ENCODE measurements at places on chromosomes 2 and 18. TPM values are rescaled to one million over a fixed set of nuclear protein-coding genes. Genes with fewer than 3 reads are reported as not detected.

BMP10 gene
- not detected for total RNA-seq

ALLC gene
- not detected for total RNA-seq

CENPA gene
- total RNA-seq, result 43.6 TPM

DNA sequence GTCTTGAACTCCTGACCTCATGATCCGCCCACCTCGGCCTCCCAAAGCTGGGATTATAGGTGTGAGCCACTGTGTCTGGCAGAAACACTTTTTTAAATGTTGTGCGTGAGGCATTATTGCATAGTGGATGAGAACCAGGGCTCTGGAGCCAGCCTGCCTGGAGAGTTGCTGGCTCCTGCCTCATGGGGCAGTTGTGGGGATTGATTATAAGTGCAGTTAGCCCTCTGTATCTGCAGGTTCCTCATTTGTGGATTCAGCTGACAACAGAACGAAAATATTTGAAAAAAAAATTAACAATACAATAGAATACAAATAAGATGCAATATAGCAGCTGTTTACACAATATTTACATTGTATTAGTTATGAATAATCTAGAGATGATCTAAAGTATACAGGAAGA lies 129.4 kb upstream of the EML6 start:
- H3K4me1 ChIP-seq, result peaks cover 16% of the 10 kb centered on the region
- peaks cover 17% of the 10 kb centered on the region for H3K36me3 ChIP-seq
- no peak overlapping the region for H3K27ac ChIP-seq
- H3K27me3 ChIP-seq, result no peaks in the 10 kb centered on the region
- no peak overlapping the region for H3K4me3 ChIP-seq

GRCh38 chr18:13165636-13166423 lies 52.7 kb upstream of the LDLRAD4 start:
- H3K4me1 ChIP-seq, result no peaks in the 10 kb centered on the region
- no peak overlapping the region for H3K4me3 ChIP-seq
- no peak for DNase-seq
- no peak overlapping the region for H3K27ac ChIP-seq
- H3K27me3 ChIP-seq, result peaks cover 24% of the 10 kb centered on the region

GRCh38 chr2:172639823-172640222 lies 83.9 kb downstream of the PDK1 start:
- peak; percentile 24 for DNase-seq
- H3K4me3 ChIP-seq, result 0 out of 2 replicates have a peak overlapping the region, but pooled peaks have one; percentile 1
- peaks cover 40% of the 10 kb centered on the region for H3K4me1 ChIP-seq
- H3K27ac ChIP-seq, result peak overlapping the region; percentile 86
- no peaks in the 10 kb centered on the region for H3K36me3 ChIP-seq

DNA sequence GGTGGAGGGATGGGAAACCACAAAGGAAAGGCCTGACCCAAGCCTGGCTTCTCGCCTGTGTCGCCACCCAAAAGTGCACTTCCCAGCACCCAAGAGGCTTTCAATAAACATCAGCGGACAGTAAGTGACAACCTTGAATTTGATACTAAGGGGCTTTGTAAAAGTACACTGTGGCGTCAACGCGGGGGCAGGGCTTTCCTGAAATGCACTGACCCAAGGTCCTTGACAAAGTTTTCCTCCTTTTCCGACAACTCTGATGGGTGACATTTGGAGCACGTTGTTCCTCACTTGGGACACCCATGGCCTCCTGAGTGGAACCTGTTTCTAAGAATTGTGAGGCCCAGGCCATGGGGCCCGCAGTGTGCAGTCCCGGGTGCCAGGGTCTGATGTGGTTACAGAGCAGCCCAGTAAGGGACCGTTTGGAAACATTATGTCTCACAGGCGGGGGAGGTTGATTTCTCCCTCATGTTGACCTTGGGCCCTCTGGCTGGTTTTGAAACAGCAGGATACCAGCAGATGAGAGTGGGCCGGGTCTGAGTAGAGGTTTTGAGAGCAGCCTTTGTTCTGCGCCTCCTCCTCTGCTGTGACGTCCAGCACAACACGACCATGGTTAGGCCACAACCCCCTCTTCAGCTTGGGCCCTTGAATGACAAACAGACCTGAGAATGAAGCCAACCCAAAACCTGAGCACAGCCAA lies 2.8 kb upstream of the ZBTB14 start:
- no peak overlapping the region for H3K27ac ChIP-seq
- H3K4me1 ChIP-seq, result peaks cover 9% of the 10 kb centered on the region
- no peak overlapping the region for H3K4me3 ChIP-seq
- no peaks in the 10 kb centered on the region for H3K36me3 ChIP-seq

DNA sequence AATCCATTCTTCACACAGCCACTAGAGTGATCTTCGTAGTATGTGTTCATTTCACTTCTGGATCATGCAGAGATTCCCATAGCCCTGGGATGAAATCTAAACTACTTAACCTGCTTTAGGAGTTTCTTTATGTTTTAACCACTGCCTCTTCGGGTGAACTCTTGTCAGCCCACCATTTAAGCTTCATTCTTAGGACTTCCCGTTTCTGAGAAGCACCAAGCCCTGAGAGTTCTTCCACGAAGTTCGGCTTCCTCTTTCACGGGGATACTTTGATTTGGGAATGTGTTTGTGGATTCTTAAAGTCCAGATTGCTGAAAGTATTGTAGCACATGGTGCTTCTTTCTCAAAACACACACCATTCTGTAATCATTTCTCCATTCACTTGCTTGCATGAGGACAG lies 205.0 kb downstream of the UBE2E3 start:
- no peak for DNase-seq
- no peaks in the 10 kb centered on the region for H3K4me1 ChIP-seq
- H3K36me3 ChIP-seq, result no peaks in the 10 kb centered on the region
- no peaks in the 10 kb centered on the region for H3K27me3 ChIP-seq

DNA sequence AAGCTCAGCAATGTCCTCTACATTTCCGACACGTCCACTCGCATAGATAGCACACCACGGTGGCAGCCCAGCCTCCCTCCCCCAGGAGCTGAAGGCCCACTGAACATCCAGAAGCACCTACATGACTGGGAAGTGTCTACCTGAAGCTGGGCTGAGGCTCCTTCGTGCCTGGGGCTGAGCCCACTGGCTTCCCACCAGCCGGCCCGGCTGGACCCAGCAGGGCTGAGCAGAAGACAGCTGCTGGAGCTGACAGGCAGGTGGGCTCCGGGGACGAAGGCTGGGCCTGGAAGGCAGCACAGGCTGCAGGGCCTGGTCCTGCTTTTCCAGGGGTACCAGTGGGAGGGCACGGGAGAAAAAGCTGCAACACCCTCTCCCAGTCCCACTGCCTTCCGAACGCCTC lies 13.5 kb downstream of the SDC1 start:
- no peak overlapping the region for H3K27ac ChIP-seq
- DNase-seq, result no peak
- H3K4me1 ChIP-seq, result peaks cover 23% of the 10 kb centered on the region
- no peak overlapping the region for H3K4me3 ChIP-seq
- H3K36me3 ChIP-seq, result no peaks in the 10 kb centered on the region

DNA sequence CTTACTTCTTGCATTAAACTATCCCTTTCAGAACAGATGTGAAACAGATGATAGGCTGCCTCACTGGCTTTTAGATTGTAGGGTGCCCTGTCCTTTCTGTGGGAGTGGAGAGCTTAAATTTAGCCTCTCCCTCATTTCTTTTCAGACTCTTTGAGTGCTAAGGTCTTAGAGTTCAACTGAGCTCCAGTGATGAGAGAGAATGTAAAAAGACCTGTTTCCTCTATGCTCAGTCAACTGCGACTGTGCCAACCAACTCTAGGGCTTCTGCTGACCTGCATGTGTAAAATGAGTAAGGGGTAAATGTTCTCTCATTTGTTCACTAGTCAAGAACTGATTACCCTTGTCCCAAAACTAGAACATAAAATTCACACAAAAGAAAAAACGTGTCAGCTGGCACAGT lies 104.8 kb upstream of the TGFA start:
- H3K27me3 ChIP-seq, result peaks cover 63% of the 10 kb centered on the region
- H3K27ac ChIP-seq, result no peak overlapping the region
- DNase-seq, result no peak
- no peaks in the 10 kb centered on the region for H3K4me1 ChIP-seq
- H3K4me3 ChIP-seq, result no peak overlapping the region

DNA sequence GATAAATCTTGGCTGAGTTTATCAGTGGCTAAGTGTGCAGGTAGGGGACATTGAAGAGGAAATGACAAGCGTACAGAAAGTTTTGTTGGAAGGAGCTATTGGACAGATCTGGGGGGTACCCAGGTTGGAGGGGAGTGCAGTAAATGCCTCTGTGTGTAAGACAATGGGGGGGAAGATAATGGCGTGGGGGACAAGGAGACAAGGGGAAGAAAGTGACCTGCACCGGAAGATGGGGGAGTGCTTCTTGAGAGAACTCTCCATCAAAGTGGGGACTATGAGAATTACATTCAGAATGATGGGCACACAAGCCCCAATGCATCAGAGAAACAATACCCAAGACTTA lies 190.0 kb downstream of the ALPK2 start:
- no peaks in the 10 kb centered on the region for H3K27me3 ChIP-seq
- no peak for DNase-seq
- H3K4me1 ChIP-seq, result no peaks in the 10 kb centered on the region
- H3K36me3 ChIP-seq, result no peaks in the 10 kb centered on the region
- no peak overlapping the region for H3K27ac ChIP-seq

DNA sequence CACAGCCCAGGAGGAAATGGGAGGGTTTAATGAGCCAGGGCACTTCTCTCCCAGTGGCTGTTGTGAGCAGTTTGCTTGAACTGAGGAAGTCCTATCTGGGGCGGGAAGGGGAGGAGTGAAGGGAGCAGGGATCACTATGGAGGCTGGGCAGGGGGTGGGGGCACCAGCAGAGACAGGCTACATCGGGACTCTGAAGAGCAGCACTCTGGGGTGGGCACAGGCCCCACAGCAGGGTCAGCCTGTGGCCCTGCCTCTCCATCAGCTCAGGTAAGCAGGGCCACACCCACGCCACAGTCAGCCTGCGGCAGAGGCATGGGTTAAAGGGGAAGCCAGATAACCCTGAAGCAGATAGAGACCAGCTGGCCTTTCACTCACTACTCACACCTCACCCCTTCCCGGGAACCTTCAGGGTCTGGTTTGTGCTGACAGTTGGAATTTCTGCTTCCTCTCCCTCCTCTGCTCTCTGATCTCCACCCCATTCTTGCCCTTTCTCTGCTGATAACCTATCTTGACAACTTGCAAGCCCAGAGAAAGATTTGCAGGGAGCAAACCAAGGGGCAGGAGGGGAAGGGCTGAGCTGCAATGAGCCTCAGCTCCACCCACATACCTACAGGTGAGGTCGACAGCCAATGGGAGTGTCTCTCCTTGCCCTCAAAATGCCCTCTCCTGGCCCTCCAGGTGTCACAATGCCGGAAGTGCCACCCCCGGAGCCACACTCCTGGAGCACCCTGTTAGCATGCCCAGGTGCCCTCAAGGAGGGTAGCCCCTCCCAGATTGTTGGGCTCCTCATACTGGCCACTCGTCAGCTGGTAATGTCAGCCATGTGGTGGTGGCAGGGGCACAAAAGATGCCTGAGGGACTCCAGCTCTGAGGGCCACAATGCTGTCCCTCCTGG lies 3.7 kb downstream of the SIGLEC15 start:
- H3K36me3 ChIP-seq, result no peaks in the 10 kb centered on the region
- no peaks in the 10 kb centered on the region for H3K27me3 ChIP-seq
- H3K4me1 ChIP-seq, result peaks cover 56% of the 10 kb centered on the region
- H3K27ac ChIP-seq, result peak overlapping the region; percentile 82

- DNase-seq, result no peak
- no peaks in the 10 kb centered on the region for H3K4me1 ChIP-seq
- no peak overlapping the region for H3K4me3 ChIP-seq
- no peaks in the 10 kb centered on the region for H3K36me3 ChIP-seq
- no peak overlapping the region for H3K27ac ChIP-seq
- peaks cover 17% of the 10 kb centered on the region for H3K27me3 ChIP-seq
These were observed 2.2 kb upstream of the TNS1 start for GRCh38 chr2:218005028-218005427.

- H3K27ac ChIP-seq, result no peak overlapping the region
- DNase-seq, result no peak
- H3K4me3 ChIP-seq, result no peak overlapping the region
- no peaks in the 10 kb centered on the region for H3K36me3 ChIP-seq
- no peaks in the 10 kb centered on the region for H3K27me3 ChIP-seq
These were observed 39.3 kb upstream of the NFATC1 start for GRCh38 chr18:79356435-79356834.

- H3K4me1 ChIP-seq, result no peaks in the 10 kb centered on the region
- no peaks in the 10 kb centered on the region for H3K36me3 ChIP-seq
- H3K4me3 ChIP-seq, result no peak overlapping the region
- DNase-seq, result no peak
- H3K27ac ChIP-seq, result no peak overlapping the region
These were observed 142.7 kb downstream of the FIGN start for GRCh38 chr2:163592954-163593622.

GRCh38 chr2:192655916-192656315 lies 461.2 kb upstream of the TMEFF2 start:
- H3K27ac ChIP-seq, result no peak overlapping the region
- no peaks in the 10 kb centered on the region for H3K4me1 ChIP-seq
- H3K27me3 ChIP-seq, result no peaks in the 10 kb centered on the region
- no peaks in the 10 kb centered on the region for H3K36me3 ChIP-seq

- H3K27me3 ChIP-seq, result no peaks in the 10 kb centered on the region
- H3K4me1 ChIP-seq, result peaks cover 16% of the 10 kb centered on the region
- no peak for DNase-seq
- H3K27ac ChIP-seq, result peak overlapping the region; percentile 17
- no peak overlapping the region for H3K4me3 ChIP-seq
These were observed 107.6 kb downstream of the HAUS1 start for GRCh38 chr18:46211816-46212215.

DNA sequence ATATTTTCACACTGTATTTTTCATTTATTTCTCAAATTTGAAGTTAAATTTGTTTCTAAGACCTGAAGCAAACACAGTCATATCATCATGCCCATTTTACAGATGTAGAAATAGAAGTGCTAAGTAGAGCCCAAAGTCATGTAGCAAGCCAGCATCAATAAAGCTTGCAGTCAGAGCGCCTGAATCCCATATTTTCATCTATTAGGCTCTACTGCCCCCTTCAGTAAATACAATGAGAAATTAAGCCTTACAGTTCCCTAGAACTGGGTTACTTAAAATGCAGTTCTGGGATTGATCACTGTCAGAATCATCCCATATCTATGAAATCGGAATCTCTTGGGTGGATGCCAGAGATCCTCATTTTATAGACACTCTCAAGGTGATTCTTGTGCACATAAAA lies 419.9 kb downstream of the TGIF1 start:
- no peak overlapping the region for H3K4me3 ChIP-seq
- H3K4me1 ChIP-seq, result no peaks in the 10 kb centered on the region
- H3K27ac ChIP-seq, result no peak overlapping the region
- H3K27me3 ChIP-seq, result no peaks in the 10 kb centered on the region
- H3K36me3 ChIP-seq, result no peaks in the 10 kb centered on the region

GRCh38 chr18:79197531-79197930 lies 128.3 kb downstream of the ATP9B start:
- H3K4me3 ChIP-seq, result no peak overlapping the region
- no peak overlapping the region for H3K27ac ChIP-seq
- no peaks in the 10 kb centered on the region for H3K36me3 ChIP-seq

- no peak for DNase-seq
- no peaks in the 10 kb centered on the region for H3K27me3 ChIP-seq
- H3K27ac ChIP-seq, result no peak overlapping the region
- no peaks in the 10 kb centered on the region for H3K36me3 ChIP-seq
- no peaks in the 10 kb centered on the region for H3K4me1 ChIP-seq
These were observed 10.6 kb upstream of the BIN1 start for GRCh38 chr2:127117603-127118002.
